Fibroblast of pulmonary artery (primary cell): ENCODE measurements at places on chromosomes 6 and 20.

- DNase-seq, result peak; percentile 61
Observed at GRCh38 chr6:155377061-155377460, 62.8 kb upstream of the TFB1M start.

- no peak for DNase-seq
Observed at GRCh38 chr6:44804546-44805159, 417.1 kb downstream of the CDC5L start.

GRCh38 chr6:148884461-148884860, 137.6 kb downstream of the UST start:
- no peak for DNase-seq

GRCh38 chr6:105452376-105452775, 49.5 kb upstream of the PREP start:
- DNase-seq, result no peak

- DNase-seq, result no peak
Observed at GRCh38 chr20:45467172-45467571, 2.4 kb upstream of the WFDC2 start.

- DNase-seq, result no peak
Observed at GRCh38 chr20:35571555-35571954, 29.7 kb downstream of the ERGIC3 start.

DNA sequence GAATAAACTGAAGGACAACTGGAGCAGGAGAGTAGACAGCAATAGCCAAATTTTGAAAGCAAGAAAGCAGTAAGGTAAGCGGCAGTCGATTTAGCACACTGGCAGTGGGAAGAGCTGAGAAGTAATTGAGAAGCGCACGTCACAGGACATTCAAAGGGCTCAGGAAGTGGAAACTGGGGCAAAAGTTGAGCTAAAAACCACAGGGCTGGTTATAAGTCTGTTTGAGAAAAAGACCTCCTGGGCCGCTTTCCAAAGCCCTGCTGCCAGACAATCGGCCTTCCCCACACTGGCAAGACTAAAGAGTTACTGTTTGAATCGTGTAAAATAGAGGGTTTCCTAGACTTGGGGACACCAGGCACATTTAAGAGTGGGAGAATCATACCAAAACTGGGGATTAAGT, 161.4 kb downstream of the DNAH8 start:
- DNase-seq, result no peak

GRCh38 chr6:95266537-95267258, 310.6 kb upstream of the MANEA start:
- no peak for DNase-seq

DNA sequence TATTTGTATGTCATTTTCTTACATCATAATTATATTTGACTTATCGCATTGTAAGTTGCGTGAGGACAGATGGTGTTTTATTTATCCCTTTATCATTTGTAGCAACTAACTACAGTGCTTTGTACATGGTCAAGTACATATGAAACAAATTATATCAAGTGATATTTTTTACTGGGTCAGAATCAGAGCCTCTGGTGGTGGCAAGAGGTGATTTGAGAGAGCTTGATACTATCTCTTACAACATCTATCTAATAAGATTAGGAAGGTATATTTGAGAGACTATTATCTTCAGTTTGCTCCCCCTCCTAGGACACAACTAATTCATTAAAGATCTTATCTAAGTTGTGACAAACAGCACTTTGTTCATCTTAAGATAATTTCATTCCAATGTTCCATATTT, 47.7 kb downstream of the BCKDHB start:
- no peak for DNase-seq

DNA sequence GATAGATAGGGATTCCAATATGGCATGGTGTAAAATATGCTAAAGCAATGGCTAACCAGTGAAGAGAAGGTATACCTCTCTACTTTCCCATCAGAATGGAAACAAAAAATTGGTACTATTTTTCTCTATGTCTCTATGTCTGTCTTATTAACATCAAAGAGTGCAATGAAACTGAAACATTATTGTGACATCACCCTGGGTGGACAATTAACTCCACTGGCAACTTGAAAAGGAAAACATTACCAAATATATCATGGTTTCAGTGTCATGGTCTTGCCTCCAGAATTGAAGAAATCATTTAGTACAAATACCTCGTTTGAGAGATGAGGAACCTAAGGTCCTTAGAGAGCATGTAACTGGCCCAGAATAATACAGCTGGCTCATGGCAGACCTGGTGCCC, 1132.5 kb upstream of the MAP3K7 start:
- DNase-seq, result no peak

GRCh38 chr20:38601216-38602184, at the start of gene ARHGAP40:
Gene ARHGAP40 (plus strand): TSS chr20:38601809.
- DNase-seq, result no peak

DNA sequence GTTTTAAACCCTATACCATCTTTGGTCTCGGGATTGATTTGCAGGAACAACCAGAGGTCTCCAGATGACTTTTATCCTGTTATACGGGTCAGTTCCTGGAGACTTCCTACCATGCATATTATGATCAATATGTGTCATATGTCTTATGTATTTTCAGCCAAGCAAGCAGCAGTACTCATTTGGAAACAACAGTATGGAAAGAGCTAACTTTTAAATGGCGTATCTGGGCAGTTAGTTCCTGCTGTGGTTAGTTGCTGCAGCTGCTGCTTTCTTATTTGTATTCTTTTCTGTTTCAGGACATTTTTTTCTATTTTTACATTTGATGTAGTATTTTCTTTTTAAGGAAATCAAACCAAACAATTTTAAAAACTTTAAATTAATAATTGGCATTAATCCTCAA, 207.5 kb downstream of the MANEA start:
- DNase-seq, result no peak

DNA sequence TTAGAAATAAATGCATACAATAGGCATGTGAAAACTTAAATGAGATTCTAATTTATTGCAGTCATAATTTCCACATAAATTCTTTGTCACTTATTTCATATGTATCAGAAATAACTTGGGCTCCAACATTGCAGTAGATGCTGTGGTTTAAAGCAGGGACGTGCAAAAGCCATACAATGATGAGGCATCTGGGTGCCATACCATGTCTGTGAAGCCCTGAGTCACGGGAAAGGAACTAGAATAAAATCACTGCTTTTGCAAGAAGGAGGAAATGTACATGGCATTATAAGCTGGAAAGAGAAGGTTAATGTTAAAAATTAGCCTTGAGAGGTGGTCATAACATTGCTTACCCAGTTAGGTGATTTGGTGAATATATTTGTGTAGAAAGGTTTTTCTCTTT, 180.4 kb downstream of the SASH1 start:
- peak; percentile 72 for DNase-seq
